ENCODE measurements at places on chromosomes 1 and 21.
A peak's percentile ranks its signal among the peaks of the same experiment; 100 is the strongest.

- DNase-seq, result no peak
These were observed 40.5 kb downstream of the ESRRG start for GRCh38 chr1:216682752-216683151.

GRCh38 chr1:73034271-73034670, 751.9 kb upstream of the NEGR1 start:
- no peak for DNase-seq

DNA sequence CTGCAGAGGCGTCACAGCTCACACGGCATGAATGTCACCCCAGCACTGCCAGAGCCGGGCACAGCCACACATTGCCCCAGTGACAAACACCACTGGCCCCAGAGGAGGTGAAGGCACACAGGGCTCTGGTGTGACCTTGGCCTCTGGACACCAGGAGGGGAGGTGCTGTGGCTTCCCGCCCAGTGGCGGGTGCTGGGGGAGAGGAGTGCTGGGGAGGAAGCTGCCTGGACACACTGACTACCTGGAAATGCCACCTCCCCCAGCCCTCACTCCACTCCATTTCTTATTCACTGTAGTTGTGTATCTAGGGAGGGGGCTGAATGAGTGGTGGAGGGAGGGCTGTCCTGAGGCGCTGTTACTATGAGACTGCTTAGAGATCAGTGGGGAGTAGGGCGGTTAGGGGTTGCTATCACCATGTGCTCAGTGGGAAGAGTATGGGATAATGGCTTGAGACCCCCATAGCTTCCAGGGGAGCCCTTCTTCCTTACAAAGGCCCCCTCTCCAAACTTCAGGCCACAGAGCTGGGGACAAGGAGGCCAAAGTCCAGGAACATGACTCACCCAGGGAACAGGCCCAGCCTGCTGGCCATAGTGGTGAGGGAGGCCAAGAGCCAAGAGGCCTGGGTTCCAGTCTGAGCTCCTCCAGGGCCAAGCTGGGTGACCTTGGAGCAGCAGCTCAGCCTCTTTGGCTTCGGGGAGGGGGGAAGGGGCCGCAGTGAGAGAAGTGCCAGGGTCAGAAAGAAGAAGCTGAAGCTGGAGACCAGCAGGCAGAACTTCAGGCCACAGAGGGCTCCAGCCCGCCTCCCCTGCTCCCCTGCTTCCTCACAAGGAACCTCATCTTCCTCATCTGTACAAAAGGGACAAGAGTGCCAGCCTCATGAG, 40.1 kb downstream of the AHDC1 start:
- no peak for DNase-seq

- DNase-seq, result no peak
These were observed 390.4 kb upstream of the VAMP3 start for GRCh38 chr1:7380712-7381111.

GRCh38 chr1:21955501-21956281, 18.6 kb upstream of the HSPG2 start:
- no peak for DNase-seq

DNA sequence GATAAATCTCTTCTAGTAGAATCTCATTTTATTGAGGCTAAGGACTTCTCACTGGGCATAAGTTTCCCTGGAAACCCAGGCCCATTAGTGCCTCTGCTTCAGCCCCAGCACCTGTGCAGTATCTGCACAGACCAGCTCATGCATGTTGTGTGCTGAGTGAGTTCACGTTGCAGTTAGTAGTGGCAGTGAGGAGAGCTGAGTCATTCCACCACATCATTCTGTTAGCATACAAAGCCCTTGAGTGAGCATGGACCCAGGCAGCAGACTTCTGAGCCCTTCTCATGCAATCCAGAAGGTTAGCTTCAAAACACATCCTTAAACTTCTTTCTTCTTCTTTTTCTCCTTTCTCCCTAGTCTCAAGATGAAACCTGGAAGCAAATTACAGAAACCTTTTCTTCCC, 45.8 kb upstream of the NTPCR start:
- DNase-seq, result peak; percentile 18

All from fibroblast of villous mesenchyme (primary cell).